Cardiac septum (tissue), 1 donor: ENCODE measurements at places on chromosomes 5 and 9. TPM values are rescaled to one million over a fixed set of nuclear protein-coding genes. Genes with fewer than 3 reads are reported as not detected.

The HAND1 gene
- 18.3 TPM for total RNA-seq

The PTGS1 gene
- total RNA-seq: 2.9 TPM

The ARSI gene
- 0.38 TPM for total RNA-seq

The FASTKD3 gene
- total RNA-seq: 4.7 TPM

The FOXD4L4 gene
- not detected for total RNA-seq

The TAF11L8 gene
- total RNA-seq: not detected

The ECSCR gene
- total RNA-seq: 20.1 TPM

The FCN2 gene
- not detected for total RNA-seq

The PLPP7 gene
- 78.7 TPM for total RNA-seq

The ACOT12 gene
- total RNA-seq: not detected

The FST gene
- 1.9 TPM for total RNA-seq

The GHR gene
- 10.4 TPM for total RNA-seq

The CARD9 gene
- 0.70 TPM for total RNA-seq

GRCh38 chr5:133363807-133364587 is 248.3 kb downstream of the FSTL4 start:
- DNase-seq: no peak

DNA sequence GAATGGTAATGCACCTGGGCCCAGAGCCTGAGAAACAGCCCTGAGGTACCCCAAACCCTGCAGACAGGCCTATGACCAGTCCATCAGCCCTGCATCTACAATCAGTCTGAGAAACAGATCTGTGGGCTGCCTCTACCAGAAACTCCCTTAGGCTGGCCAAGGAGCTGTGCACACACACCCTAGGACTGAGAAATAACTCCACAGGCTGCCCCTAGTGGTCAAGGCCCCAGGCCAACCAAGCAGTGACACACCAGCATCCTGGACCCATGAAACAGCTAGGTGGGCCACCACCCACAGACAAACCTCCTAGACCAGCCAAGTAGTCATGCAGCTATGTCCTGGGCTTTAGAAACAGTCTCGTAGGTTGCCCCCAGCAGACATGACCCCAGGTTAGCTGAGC is 253.6 kb upstream of the VLDLR start:
- DNase-seq: no peak

DNA sequence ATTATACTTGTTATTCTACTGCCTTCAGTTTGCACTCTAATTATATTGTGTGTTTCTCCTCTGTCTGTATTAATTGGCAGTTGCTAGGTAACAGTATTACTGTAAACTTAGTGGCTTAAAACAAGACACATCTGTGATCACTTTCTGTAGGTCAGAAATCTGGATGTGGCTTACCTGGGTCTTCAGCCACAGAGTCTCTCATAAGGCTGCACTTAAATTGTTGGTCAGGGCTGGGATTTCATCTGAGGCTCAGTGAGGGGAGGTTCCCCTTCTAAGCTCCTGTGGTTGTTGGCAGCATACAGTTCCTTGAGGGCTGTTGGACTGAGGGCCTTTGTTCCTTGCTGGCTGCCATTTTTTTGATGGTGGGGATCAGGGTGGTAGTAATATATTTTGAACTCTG is 68.8 kb downstream of the SLC44A1 start:
- no peak for DNase-seq

DNA sequence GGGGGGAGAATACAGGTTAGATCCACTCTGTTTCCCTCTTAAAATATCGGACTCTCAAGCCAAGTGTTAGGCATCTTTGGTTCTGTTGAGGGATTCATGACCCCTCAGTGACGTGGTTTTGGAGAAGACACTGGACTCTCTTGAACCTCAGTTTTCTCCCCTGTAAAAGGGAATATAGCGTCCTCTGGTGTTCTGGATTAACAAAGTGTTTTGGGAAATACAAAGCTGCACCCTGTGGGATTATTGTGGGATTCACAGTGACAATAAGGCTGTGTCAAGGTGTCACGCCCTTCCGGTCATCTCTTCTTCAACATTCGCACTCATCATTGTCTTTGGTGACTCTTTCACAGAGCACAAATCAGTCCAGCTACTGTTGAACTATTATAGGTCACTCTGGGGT is 139.0 kb downstream of the IRX1 start:
- no peak for DNase-seq

DNA sequence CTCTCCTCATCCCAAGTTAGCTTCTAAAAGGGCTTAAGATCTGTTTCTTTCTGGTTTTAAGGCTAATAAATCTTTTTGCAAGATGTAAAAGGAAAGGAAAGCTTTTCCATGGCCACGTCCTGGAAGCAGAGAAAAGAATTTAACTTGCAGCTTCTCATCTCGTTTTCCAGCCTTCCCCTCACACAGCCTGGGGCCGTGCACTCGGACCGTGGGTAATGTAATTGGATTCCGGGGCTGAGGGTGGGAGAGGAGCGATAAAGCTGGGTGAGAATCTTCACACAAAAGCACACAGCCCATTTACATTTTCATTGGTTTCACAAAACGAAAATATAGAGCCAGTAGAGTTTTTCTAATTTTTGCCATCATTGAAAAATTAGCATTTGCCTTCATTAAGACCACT is 91.2 kb downstream of the IRX2 start:
- DNase-seq: no peak

GRCh38 chr9:22005702-22006606 is 3.2 kb downstream of the CDKN2B start:
- no peak for DNase-seq

DNA sequence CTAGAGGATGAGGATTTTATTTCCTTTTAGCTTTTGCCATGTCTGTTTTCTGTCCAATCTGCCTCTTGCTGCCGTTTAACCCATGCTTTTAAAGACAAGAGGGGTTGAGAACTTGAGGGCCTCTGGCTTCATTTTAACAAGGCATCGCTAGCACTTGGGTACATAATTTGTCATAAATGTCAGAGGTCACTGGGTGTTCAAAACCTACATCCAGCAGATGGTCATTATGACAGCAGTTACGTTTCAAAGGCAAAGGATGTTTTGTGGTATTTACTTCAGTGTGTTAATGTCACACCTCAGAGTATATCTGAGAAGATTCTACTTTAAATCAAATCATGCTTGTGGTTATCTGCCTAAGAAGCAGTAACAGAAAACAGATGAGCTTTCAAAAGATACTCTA is 918.3 kb downstream of the NR2F1-AS1 start:
- no peak for DNase-seq

GRCh38 chr5:130135506-130135905 is 231.2 kb downstream of the CHSY3 start:
- no peak for DNase-seq

DNA sequence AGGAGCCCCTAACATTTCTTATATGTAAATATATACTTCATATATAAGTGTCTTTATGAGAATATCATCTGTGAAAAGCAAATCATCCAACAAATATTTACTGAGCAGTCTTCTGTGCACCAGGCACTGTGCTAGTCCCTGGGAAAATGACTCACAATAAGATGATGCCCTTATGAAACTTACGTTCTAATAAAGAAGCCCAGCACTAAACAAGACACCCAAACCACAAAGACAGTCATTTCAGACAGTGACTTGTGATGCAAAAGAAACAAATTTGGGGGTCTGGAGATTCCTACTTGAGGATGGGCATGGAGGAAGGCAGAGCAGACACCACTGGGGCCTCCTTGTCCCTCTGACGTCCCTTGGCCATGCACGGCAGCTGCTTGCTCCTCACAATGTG is 30.6 kb upstream of the PPP1R2B start:
- DNase-seq: no peak

GRCh38 chr5:177450667-177451424 is 4.2 kb downstream of the PRR7 start:
- DNase-seq: no peak

GRCh38 chr5:157024208-157024959 is 34.5 kb downstream of the HAVCR1 start:
- DNase-seq: no peak

GRCh38 chr5:133240425-133241091 is 188.7 kb downstream of the HSPA4 start:
- no peak for DNase-seq

- DNase-seq: no peak
These were observed 100.0 kb downstream of the PARP8 start for GRCh38 chr5:50766462-50766861.

DNA sequence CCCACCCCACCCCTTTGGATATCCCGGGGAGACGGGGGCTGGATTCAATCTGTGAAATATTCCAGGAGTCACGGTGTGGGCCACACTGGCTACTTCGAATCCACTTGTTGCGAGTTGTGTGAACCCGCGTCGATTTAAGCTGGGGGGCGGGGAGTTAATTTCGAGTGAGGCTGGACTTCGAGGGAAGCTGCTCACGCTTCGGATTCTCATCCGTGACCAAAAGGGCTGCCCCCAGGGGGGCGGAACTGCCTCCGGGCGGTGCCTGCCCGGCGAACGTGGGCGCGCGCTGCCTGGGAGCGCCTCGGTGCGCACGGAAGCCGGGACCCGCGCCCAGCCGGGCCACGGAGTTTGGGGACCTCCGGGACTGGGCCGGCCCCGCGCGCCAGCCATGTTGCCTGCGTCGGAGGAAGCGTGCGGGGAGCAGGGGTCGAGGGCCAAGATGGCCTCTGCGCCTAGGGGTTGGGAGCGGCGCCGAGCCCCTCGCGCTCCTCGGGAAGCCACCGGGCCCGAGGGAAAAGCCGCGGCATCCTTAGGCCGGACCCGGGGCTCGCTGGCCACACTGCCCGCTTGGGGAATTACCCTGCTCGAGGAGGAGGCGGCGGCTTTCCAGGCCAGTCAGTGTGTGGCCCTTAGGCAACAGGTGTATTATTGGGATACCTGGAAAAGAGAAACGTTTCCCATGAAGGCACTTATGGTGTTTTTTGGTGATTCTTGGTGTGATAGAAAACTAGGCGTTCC is 975 bp downstream of the OCLN start:
- no peak for DNase-seq
